D721Med (cell line): ENCODE measurements at places on chromosomes 7 and 10.

DNA sequence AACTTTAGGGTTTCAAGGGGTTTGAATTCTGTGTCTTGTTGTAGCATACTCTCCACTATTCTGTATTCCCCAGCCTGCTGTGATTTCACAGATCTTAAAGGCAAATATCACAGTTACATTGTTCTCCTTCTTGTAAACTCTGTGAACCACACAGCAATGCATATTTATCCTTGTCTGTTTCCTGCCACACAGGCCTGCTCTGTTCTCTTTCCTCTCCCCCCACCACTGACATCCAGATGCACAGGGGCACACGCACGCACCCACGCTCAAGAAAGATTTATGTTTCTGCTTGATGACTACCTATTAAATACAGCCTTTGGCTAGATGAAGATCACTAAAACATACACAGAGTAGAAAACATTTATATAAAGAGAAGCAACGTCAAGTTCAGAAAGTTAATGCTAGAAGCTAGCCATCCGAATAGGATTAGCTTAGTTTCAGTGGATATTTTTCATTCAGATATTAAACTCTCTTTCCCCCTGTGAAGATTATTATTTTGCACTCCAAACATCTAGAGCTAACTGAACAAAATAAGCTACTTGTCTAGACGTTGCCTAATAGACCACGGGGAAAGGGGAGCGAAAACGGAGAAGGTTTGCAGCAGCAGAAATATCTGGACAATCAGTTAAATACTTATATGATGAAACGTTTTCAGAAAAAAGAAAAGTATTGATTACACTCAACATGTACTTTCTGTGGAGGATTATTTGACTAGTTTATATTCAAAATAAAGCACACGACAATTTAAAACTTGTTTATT is 193.1 kb upstream of the SEMA3C start:
- no peak for DNase-seq

DNA sequence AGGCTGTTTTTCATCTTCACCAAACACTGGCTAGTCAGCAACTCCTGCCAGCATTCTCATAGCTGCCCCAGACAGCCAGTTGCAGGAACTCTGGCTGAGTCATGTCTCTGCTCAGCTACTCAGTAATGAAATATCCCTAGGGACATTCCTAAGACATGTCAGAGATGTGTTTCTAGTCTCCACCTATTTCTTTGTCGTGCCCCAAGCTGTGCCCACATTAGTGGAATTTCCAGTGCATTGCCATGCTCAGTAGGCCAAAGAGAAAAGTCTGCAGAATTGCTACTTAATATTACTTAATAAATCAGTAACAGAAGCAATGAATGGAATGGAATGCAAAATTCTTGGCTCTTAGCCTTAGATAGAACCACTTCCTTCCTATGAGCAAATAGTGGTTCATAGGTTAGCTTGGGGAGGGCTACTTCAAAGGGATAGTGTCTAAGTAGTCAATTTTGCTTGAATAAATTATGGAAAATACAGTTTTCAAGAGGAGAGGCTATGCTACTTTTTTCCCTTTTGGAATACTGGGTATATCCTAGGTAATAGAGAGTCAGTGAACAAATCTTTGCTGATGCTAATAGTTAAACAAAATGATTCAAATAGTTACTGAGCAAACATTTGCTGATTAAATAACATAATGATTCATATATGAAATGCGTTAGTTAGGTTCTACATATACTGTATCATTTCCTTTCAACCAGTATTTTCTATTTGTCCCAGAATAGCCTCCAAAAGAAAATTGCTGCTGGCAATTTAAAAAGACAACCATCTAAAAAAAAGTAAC is 23.6 kb upstream of the SEMA3C start:
- no peak for DNase-seq

DNA sequence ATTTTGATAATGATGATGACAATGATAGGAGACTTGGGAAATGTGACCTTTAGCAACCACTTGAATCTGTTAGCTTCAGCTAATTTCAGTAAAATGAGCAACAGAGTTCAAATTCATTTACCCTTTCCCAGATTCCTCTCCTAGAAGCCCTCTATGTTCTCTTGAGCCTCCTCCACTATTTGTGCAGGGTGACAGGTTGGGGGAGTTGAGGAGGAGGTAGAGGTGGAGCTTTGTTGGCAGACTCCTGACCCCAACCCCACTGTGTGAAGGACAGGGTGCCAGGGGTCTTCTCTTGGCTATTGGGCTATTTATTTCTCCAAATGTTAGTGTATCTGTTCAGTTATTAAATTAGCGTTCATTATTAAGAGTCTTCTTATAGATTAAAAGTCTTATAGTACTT is 422.3 kb downstream of the GFRA1 start:
- DNase-seq: no peak

GRCh38 chr7:45703911-45704682 is 129.9 kb downstream of the ADCY1 start:
- DNase-seq: no peak

DNA sequence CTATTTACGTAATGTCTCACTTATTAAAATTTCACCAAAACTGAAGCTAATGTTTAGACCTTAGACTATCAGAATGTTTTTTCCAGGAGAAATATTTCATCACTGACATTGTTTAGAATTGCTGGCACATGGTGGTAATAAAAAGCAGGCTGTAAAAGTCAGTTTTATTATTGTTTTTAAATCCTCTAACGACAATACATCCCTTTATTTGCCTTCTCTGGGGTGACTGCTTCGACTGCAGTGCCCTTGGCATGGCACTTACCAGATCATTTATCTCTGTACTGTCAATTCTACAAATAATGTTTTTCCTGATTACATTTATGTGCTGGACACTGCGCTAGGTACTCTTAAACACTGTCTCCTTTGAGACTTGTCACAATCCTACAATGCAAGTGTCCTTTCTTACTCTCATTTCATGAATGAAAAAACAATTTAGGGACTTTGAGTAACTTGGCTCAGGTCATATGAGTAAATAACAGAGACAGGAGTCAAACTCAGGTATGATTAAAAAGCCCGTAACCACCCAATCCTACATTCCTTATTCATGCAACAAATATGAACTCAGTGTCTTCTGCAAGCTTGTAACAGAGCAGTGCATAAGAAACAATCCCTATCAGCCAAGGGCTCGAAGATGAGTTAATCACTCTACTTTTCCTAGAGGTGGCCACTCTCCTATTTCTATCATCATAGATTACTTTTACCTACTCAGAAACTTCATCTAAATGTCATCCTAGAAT is 5.6 kb upstream of the ING3 start:
- DNase-seq: no peak

DNA sequence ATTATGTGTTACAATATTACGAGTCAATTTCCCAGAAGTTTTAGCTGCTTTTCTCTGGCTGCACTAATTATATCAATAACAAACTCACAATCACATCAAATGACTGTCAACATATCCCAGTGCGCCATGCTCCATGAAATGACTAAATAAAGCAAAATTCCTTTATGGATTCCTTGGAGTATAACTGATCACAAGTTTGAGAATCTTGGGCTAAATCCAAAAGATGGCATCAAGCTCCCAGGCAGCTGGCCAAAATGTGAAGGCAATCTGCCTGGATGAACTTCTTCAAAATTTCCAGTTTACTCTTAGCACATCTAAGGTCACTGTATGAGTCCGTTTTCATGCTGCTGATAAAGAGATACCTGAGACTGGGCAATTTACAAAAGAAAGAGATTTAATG is 210.8 kb downstream of the CCSER2 start:
- DNase-seq: no peak

GRCh38 chr10:44993922-44994751 is 6.6 kb upstream of the ZNF22 start:
- no peak for DNase-seq

DNA sequence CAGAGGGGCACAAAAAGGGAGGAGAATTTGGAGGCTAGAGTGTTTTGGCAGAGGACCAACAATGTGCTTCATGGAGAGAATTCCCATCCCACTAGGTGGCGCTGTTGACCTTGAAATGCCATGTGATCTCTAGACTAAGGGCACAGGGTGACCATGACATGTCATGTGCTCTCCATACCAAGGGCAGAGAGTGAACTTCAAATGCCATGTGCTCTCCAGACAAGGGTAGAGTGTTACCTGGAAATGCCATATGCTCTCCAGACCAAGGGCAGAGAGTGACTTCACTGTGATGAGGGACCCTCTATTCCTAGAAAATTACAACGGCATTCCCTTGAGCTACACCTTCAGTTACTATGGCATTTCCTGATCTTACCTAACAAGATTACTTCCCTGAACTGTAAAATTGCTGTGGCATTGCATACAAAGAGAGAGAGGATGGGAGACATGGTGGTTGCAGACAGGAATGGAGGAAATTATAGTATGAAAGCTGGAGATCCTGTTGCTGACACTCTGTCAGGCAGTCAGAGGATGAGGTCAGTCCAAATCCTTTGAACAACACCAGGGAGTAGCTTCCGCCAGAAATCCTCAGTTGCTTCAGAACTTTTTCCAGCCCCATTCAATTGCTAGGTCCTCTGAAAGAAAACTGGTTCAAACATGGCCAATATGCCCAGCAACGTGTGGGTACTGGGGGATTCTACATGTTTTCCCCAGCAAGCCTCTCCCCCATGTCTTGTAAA is 60.9 kb upstream of the ACSM6 start:
- peak; percentile 25 for DNase-seq

DNA sequence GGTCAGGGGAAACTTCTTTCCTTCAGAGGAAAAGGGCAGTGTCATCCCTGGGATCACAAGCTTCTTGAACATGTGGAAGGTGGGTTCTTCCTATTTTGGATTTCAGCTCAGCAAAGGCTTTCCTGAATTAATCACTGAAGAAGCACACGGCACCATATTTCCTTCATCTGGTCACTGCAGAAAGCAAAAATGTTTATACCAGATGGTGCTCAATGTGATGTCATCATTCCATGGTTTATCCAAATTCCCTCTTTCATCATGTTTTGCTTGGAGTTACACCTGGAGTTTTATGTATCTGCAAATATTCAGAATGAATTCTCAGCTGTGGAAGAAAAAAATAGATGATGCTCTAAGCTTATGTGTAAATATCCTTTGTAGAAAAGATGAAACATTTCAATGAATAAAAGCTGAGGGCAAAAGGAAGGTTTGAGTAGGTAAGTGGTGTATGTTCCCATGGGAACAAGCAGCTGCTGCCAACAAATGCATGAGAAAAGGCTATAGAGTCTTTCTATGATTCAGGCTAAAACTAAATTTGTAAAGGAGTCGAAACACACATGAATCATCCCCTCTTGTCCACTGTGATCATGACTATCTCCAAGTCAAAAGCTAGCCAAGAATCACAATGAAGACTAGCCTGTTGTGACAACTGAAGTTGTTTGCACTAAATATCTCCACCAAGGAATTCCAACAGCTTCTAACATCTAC is 26.9 kb upstream of the BPGM start:
- no peak for DNase-seq

DNA sequence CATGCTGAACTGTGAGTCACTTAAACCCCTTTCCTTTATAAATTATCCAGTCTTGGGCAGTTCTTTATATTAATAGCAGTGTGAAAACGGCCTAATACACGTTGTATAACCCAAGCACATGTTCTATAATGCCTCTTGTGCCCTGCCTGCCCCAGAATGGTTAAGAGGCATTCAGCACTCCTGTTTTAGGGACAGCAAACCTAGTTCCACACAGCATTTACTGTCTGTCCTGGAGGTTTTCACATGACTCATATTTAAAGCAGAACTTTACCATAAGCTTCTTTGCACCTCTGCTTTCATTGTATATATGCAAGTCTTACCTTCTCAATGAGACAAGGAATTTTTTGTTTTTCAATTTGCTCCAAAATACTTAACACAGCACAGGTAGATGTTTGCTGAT is 144.8 kb downstream of the ICA1 start:
- DNase-seq: no peak

- DNase-seq: no peak
Observed at GRCh38 chr10:129533281-129533680, 66.2 kb downstream of the MGMT start.

GRCh38 chr10:47029181-47030009 is 118.2 kb downstream of the PTPN20 start:
- DNase-seq: peak; percentile 7

DNA sequence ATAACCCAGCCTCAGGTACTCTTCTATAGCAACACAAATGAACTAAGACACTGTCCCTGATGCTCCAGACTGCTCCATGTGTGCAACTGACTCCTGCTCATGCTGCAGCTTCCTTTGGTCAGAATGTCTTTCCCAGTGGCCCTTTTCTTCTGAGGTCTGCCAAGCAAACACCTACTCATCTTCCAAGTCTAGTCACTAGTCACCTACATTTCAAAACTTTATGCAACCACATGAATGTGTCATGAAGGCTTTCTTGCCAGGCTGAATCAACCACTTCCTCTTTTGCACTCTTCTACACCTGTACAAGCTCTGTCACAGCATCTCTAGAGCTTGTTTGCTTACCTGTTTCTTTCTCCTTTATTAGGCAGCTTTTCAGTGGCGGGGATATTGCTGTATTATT is 75.8 kb downstream of the LSMEM1 start:
- DNase-seq: no peak

DNA sequence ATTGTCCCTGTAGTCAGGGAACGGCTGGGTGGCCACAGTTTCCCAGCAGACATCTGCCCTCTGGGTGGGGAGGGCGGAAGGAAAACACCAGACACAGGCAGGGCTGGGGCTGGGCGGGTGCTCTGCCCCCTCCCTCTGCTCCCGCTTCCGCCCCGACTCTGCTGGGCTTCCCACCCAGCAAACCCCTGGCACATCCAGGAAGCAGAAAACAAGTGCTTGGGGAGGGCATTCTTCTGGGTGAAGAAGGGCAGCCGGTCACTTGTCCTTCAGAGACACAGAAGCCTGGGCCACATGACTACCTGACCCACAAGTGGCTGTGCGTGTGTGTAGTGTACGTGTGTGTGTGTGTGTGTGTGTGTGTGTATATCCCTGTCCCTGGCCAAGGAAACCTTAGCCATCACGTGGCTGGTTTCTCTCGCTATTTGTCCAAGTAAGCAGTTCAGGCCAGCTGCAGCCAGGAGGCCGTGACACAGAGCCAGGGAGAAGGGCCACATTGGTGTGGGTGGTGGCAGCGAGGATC is 77.9 kb downstream of the ZMIZ1 start:
- no peak for DNase-seq
